ENCODE measurements at places on chromosomes 16 and 17. TPM values are rescaled to one million over a fixed set of nuclear protein-coding genes. Genes with fewer than 3 reads are reported as not detected.

The CCL4L2 gene
- 2.1 TPM for polyA plus RNA-seq

The WNT3 gene
- 16.4 TPM for polyA plus RNA-seq

The OSGIN1 gene
- 1.2 TPM for polyA plus RNA-seq

The GGA3 gene
- polyA plus RNA-seq = 53.4 TPM

The NOS2 gene
- 1.4 TPM for polyA plus RNA-seq

The CANT1 gene
- 38.8 TPM for polyA plus RNA-seq

The CACNG3 gene
- polyA plus RNA-seq = 18.3 TPM

GRCh38 chr16:89373355-89374110 is 116.8 kb downstream of the ANKRD11 start:
- H3K4me3 ChIP-seq = no peak overlapping the region
- peaks cover 43% of the 10 kb centered on the region for H3K4me1 ChIP-seq
- DNase-seq = no peak
- peak overlapping the region; percentile 43 for H3K27ac ChIP-seq
- no peaks in the 10 kb centered on the region for H3K27me3 ChIP-seq

- no peaks in the 10 kb centered on the region for H3K27me3 ChIP-seq
- DNase-seq = no peak
- H3K4me1 ChIP-seq = no peaks in the 10 kb centered on the region
- no peak overlapping the region for H3K27ac ChIP-seq
These were observed 47.8 kb upstream of the GCSH start for GRCh38 chr16:81143921-81144471.

- H3K27ac ChIP-seq = no peak overlapping the region
- peaks cover 16% of the 10 kb centered on the region for H3K27me3 ChIP-seq
- peaks cover 7% of the 10 kb centered on the region for H3K36me3 ChIP-seq
- DNase-seq = no peak
- no peak overlapping the region for H3K4me3 ChIP-seq
These were observed 5.6 kb downstream of the FMNL1 start for GRCh38 chr17:45227101-45227925.

DNA sequence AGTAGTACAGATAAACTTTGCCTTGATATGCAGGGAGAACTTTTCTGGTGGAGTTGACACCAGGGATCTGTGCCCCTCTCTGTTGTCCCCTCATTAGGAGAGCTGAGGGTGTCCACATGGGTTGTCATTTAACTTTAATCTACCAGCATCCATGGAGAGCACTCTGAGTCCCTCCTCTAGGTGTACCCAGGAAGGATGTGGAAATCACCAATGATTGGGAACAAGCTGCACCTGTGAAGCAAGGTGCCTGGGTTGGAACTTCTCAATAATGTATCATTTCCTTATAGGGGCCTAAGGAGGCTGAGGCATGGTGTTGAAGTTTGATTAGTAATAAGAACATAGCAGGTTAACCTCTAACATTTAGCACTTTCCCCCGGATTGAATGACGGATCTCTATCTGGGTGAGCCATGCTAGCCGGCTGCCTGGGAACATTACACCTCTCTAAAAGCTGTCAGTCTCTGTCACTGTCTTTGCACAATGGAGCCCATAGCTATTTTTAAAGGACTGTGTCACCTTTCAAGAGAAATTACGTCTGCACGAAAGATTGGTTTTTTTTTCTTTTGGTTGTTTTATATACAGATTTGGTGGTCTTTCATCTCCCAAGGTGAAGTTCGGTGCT is 239.3 kb downstream of the MAF start:
- no peaks in the 10 kb centered on the region for H3K36me3 ChIP-seq
- DNase-seq = no peak
- H3K27me3 ChIP-seq = no peaks in the 10 kb centered on the region
- H3K27ac ChIP-seq = no peak overlapping the region
- H3K4me1 ChIP-seq = no peaks in the 10 kb centered on the region

DNA sequence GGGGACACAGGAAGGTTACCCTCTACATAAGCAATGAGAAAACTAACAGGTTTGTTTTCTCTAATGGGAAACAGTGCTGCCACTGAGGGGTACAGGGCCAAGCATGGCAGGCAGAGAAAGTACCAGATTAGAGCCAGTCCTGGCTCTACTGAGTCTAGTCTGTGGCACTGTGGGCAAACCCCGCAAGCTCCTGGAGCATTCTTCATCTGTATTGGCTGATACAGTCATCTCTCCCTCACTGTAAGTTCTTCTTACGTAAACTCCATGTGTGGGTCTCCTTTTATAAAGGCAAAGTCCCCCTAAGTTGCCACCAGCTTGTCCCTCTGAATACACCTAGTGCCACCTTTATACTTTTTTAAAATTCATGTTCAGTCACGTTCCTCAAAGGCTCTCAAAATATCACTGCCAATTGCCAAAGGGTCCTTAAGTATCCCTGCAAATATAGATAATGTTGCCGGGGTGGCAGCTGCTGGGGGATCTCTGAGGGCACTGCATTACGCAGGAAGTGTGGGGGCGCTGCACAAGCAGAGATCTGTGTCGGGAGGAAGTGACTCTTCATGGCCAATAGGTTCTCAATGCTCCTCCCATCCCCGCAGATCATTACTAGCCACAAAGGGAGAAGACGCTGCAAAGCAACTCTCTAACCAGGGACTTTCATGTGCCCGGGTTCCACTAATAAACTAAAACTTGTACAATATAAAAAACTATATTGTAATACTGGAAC is 18.8 kb downstream of the XPO6 start:
- peaks cover 8% of the 10 kb centered on the region for H3K4me1 ChIP-seq
- H3K4me3 ChIP-seq = no peak overlapping the region
- no peak overlapping the region for H3K27ac ChIP-seq
- no peak for DNase-seq
- H3K36me3 ChIP-seq = peaks cover 14% of the 10 kb centered on the region
- no peaks in the 10 kb centered on the region for H3K27me3 ChIP-seq

GRCh38 chr16:75703306-75703705 is 2.0 kb upstream of the DUXB start:
- no peaks in the 10 kb centered on the region for H3K36me3 ChIP-seq
- no peak overlapping the region for H3K4me3 ChIP-seq
- no peaks in the 10 kb centered on the region for H3K4me1 ChIP-seq

- H3K36me3 ChIP-seq = no peaks in the 10 kb centered on the region
- peaks cover 13% of the 10 kb centered on the region for H3K4me1 ChIP-seq
- no peak for DNase-seq
- H3K4me3 ChIP-seq = no peak overlapping the region
- no peak overlapping the region for H3K27ac ChIP-seq
- H3K27me3 ChIP-seq = no peaks in the 10 kb centered on the region
These were observed 20.3 kb downstream of the COPRS start for GRCh38 chr17:31838636-31839225.

DNA sequence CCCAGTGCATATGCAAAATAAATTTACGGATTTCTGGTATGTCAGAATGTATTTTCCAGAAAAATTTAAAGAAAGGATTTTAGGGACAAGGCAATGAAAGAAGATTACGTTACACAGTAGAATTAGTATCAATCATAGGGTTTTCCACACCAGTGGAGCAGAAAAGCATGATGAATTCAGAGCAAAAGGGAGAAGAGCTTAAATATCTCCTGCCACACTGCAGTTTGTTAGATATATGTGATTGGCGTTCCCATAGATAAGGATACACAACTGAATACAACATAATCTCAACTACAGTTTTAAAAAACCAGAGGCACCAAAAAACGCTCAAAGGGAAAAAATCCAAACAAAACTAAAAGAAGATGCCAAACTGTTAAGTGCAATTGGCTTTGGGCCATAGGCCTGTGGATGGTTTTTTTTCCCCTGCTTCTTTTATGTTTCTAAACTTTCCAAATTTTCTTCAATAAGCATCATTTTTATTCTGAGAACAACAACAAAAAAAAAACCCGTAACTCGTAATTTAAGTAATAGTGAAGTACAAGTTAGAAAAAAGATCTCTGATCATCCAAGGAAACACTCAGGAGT is 22.3 kb downstream of the MARF1 start:
- no peak overlapping the region for H3K27ac ChIP-seq
- no peaks in the 10 kb centered on the region for H3K4me1 ChIP-seq
- DNase-seq = no peak
- no peak overlapping the region for H3K4me3 ChIP-seq
- H3K27me3 ChIP-seq = no peaks in the 10 kb centered on the region
- H3K36me3 ChIP-seq = peaks cover 52% of the 10 kb centered on the region

DNA sequence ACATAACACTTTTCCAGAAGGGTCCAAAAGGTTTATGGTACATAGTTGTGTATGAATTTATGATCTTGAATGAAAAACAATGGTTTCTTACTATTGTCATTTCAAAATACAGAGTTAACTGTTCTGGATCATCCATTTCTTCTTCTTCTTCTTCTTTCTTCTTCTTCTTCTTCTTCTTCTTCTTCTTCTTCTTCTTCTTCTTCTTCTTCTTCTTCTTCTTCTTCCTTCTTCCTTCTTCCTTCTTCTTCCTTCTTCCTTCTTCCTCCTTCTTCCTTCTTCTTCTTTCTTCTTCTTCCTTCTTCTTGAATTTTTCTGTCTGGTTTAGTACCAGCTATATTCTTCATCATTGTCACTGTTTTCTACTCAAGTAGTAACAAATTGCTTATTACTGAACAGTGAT is 47.8 kb downstream of the TNRC6C start:
- H3K27me3 ChIP-seq = no peaks in the 10 kb centered on the region
- no peak for DNase-seq
- H3K27ac ChIP-seq = no peak overlapping the region
- H3K4me3 ChIP-seq = no peak overlapping the region

- H3K4me3 ChIP-seq = no peak overlapping the region
- no peak for DNase-seq
- H3K4me1 ChIP-seq = peaks cover 15% of the 10 kb centered on the region
These were observed 9.6 kb downstream of the UBTF start for GRCh38 chr17:44209786-44210341.

GRCh38 chr17:69213059-69213813 is 15.4 kb downstream of the ABCA10 start:
- no peak for DNase-seq
- H3K4me3 ChIP-seq = no peak overlapping the region
- H3K36me3 ChIP-seq = no peaks in the 10 kb centered on the region
- no peaks in the 10 kb centered on the region for H3K4me1 ChIP-seq
- no peak overlapping the region for H3K27ac ChIP-seq

GRCh38 chr16:60905811-60906210 is 1130.4 kb downstream of the CDH8 start:
- H3K27ac ChIP-seq = no peak overlapping the region
- no peak overlapping the region for H3K4me3 ChIP-seq
- no peak for DNase-seq
- no peaks in the 10 kb centered on the region for H3K36me3 ChIP-seq

DNA sequence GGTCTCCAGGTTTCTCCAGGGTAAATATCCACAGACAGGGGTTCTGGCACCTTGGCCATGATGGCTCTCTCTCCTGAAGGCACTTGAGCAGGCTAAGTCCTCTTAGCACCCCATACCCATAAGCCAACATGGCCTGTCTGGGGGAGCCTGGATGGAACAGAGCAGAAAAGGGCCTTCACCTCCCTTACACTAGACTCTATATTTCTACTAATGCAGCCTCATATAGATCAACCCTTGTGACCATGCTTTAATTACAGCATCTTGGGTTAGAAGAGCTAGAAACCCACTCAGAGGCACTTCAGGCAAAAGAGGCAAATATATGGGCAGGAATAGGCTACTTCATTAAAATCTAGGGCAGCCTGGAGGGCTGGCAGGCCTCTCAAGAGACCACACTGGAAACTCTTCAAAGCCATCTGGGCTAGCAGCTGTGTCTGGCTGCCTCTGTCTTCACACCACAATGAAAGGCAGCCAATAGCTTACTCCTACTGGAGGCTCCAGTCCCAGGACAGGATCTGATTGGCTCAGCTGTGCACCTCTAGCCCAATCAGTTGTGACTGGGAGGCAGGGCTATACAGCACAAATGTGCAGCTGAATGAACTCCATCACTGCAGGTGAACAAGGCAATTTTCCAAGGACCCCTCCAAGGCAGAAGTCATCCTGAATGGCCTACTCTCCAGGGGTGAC is 4.7 kb upstream of the CDT1 start:
- H3K27me3 ChIP-seq = no peaks in the 10 kb centered on the region
- H3K27ac ChIP-seq = no peak overlapping the region
- H3K4me3 ChIP-seq = no peak overlapping the region
- no peak for DNase-seq
- peaks cover 8% of the 10 kb centered on the region for H3K36me3 ChIP-seq

DNA sequence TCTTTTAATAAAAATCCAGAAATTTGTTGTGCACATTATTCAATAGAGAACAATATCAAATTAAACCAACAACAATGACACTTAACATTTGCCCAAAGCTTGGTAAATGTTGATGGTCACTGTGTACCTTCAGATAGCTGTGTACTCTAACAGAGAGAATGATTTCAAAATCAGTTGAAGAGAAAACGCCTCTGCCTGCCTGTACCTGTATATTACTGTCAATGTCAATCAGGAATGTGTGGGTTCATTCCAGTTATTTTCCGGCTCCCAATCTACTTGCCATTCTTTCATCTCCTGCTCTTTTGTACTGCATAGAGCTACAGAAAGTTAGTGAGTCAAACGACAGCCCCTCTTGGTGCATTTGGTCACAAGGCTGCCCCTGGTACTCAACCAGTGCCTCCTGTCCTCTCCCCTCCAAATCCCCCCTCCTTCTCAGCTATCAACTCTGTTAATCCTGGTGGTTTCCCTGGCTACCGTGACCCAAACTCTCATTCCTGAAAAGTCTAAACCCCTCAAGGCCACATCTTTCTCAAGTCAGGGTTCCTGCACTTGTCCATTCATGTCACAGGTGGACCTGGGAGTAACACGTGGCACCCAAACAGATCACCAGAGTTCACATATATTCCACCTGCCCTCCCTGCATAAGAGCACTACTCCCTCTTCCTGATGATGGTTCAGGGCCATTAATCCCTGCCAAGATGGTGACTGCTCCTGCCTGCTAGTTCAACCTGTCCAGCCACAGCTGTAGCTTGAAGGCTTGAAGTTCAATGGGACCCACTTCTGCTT is 13.6 kb upstream of the ARL4D start:
- H3K27ac ChIP-seq = no peak overlapping the region
- H3K36me3 ChIP-seq = no peaks in the 10 kb centered on the region
- peaks cover 24% of the 10 kb centered on the region for H3K4me1 ChIP-seq
- H3K27me3 ChIP-seq = no peaks in the 10 kb centered on the region

DNA sequence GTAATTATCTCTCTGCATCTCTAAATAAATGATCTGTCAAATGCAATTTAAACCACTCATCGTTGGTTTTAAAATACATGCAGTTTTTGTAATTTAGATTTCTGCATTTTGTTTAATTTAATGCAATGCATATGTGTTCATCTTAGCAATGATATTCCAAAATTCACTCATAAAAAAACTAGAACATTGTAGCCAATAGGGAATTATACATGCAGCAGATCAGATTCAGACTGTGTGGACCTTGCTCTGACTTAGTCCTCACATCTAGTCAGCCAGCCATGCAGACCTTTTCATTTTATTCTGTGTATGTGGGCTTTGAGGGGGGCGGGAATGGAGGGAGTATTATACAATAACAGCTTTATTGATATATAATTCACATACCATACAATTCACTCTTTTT is 37.3 kb upstream of the SIAH1 start:
- no peak overlapping the region for H3K27ac ChIP-seq
- H3K4me3 ChIP-seq = no peak overlapping the region
- H3K27me3 ChIP-seq = no peaks in the 10 kb centered on the region
- no peaks in the 10 kb centered on the region for H3K4me1 ChIP-seq
- no peaks in the 10 kb centered on the region for H3K36me3 ChIP-seq
- no peak for DNase-seq

Data from spinal cord (tissue), 10 donors.